ENCODE measurements at places on chromosomes 1 and 21. TPM values are rescaled to one million over a fixed set of nuclear protein-coding genes. Genes with fewer than 3 reads are reported as not detected.

- DNase-seq, result peak; percentile 40
Measured at GRCh38 chr1:228906223-228906860, 171.1 kb downstream of the RHOU start.

TESK2 gene
- total RNA-seq, result 4.1 TPM

CHODL gene
- not detected for total RNA-seq

GRCh38 chr1:204180133-204180532 lies 14.0 kb upstream of the REN start:
- DNase-seq, result no peak

DNA sequence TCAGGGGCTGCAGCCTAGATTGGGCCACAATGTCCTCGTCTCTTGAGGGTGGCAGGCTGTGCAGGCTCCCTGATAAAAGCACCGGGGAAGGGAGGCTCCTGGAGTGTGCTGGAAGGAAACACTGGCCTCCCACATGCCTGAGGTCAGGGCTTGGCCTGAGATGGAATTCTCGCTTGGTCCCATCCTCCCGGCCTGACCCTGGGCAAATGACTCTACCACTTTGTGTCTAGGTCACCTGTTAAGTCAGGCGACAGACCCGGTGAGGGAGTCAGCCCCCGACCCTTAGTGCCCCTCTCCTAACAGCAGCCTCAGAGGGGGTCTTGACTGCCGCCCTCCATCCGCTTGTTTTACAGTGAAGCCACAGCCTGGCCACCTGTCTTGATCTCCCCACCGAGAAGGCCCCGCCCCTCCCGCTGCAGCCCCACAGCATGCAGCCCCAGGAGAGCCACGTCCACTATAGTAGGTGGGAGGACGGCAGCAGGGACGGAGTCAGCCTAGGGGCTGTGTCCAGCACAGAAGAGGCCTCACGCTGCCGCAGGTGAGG lies 2.5 kb downstream of the SMIM1 start:
- DNase-seq, result no peak

TMEM35B gene
- total RNA-seq, result 20.5 TPM

DNA sequence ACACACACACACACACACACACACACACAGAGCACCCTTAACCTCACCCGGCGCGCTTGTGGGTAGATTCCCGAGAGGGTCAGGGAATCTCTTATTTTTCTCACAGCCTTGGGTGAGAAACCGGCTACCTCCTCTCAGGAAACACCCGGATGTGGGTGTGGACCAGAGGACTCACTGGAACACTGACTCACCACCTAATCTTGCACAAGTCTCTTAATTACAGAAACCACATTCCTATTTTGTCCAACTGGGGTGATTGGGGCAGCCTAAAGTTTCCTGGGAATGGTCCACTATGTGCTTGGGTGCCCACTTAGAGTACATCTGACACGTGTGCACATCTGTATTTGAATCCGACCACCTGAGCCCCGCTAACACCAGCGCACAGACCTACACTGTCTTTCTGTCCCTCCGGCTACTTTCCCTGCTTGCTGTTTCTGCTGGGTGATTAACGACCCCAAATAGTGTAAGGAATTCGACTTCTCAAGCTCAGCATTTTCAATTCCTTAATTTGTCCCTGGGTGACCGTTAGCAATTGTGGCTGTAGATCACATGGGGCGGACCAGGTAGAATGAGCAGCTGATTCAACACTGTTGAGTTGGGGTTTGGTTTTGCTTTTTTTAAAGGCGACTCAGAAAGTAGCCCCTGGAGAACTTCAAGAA lies 14.0 kb upstream of the TBX15 start:
- DNase-seq, result no peak

DNA sequence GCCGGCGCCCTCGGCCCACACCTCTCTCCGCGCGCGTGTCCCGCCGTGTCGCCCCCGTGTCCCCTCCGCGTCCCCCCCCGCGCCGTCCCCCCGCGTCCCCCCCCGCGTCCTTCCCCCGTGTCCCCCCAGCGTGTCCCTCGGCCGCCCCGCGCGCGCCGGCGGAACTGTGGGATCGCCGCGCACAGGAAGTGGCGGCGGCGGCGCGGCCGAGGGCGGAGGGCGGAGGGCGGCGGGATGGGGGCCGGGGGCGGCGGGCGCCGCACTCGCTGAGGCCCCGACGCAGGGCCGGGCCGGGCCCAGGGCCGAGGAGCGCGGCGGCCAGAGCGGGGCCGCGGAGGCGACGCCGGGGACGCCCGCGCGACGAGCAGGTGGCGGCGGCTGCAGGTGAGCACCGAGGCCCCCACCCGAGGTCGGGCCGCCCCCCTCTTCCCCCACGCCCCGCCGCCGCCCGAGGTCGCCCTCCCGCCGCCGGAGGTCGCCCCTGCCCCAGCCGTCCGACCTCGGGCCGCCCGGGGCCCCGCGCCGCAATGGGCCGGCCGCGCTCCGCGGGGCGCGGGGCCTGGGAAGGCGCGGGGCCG lies at the start of gene AGPAT3:
TSS of gene AGPAT3 (plus strand) at position 262 of the 578 bp plus-strand sequence. CDS start 94,459 bp downstream, outside the sequence.
- DNase-seq, result no peak

GRCh38 chr1:109400035-109400655 lies 2.4 kb upstream of the SORT1 start:
- no peak for DNase-seq

CSF3R gene
- not detected for total RNA-seq

- no peak for DNase-seq
Measured at GRCh38 chr1:100868364-100868995, 26.2 kb downstream of the EXTL2 start.

GRCh38 chr21:32135401-32136363 lies 143.2 kb downstream of the MIS18A start:
- DNase-seq, result no peak

- DNase-seq, result no peak
Measured at GRCh38 chr1:116345011-116345410, 28.0 kb upstream of the ATP1A1 start.

PBX1 gene
- total RNA-seq, result 27.9 TPM

KDM5B gene
- total RNA-seq, result 152 TPM

Data from osteocyte (in vitro differentiated cells).